ENCODE measurements at places on chromosomes 2 and 18.

DNA sequence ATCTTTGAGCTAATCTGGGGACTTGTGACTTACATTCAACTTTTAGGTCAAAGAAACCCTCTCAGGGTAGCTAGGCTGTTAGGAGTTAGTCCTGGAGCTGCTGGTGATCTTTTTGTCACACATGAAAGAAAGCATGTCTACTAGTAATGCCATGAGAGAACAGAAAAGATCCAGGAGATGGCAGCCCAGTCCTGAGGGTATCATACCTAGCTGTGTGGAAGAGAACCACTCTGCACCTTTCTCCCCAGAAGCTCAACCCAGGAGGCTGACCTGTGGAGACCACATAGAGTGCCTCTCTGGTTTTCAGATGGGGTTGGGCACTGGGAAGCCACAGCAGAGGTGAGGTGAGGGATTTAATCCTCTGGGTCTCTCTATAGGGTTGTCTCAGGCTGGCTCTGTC is 460.2 kb upstream of the UBE2E3 start:
- DNase-seq: no peak

DNA sequence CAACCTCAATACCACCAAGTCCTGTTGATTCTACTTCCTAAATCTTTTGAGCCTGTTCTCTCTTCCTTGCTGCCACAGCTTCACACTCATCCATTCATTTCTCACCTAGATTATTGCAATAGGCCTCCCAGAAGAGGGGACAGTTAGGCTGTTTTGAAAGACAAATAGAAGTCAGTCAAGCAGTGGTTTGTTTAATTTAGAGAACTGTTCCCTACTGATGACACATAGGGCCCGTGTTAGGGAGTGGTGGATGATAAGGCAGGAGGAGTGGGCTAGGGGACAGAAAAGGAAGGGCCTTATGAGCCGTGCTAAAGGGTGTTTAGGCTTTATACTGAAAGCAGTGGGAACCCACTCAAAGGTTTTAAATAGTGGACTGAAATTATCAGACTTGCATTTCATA is 59.6 kb upstream of the ZFP36L2 start:
- no peak for DNase-seq

- DNase-seq: no peak
Observed at GRCh38 chr2:31197669-31198068, 19.6 kb downstream of the CAPN14 start.

- no peak for DNase-seq
Observed at GRCh38 chr2:140257692-140258300, 1477.6 kb upstream of the NXPH2 start.

DNA sequence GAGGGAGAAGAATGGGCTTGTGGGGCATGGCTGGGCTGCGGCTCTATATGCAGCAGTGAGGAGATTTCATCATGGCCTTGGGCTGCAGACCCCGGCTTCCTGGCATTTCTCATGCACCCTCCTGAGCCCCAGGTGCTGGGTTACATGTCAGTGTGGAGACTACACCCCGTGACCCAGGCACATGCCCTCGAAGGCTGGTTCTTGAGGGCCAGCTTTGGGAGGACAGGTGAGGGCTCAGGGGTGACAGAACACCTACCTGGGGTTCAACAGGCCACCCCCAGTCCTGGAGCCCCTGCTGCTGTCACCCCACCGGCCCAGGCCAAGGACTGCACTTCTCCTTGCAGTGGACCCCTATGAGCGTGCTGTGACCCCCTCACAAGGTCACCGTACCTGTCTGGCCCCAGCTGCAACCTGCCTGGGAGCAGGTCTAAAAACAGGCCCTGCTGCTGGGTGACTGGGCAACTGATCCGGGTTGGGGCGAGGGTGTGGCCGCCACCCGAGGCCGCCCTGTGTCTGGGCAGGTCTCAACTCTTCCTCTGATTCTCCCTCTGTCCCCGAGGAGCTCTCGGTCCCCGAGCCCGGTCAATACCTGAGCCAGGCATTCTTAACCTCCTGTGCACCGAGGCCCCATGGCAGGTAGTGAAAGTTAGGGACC is 94.8 kb upstream of the OTOS start:
- no peak for DNase-seq

DNA sequence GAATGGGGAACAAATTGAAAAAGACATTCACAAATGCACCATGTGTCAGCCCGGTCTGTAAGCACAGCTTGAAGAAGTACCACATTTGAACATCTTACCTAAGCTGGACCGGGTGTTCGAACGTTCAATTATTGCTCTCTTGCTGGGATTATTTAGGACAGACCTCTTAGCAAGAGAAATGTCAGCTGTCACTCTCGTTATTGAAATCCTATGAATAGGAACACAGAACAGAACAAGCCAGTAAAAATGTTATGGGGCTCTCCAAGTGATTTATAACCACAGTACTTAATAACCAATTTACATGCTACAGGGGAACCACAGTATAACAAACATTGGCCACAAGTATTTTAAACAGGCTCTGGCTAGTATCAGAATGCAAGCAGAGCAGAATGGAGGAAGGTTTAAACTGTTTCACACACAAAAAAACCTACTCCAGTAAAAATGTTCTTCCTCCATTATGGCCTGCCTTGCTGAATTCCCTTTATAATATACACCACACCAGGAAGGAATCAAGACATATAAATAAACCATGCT is 32.5 kb upstream of the ARL5A start:
- DNase-seq: no peak

DNA sequence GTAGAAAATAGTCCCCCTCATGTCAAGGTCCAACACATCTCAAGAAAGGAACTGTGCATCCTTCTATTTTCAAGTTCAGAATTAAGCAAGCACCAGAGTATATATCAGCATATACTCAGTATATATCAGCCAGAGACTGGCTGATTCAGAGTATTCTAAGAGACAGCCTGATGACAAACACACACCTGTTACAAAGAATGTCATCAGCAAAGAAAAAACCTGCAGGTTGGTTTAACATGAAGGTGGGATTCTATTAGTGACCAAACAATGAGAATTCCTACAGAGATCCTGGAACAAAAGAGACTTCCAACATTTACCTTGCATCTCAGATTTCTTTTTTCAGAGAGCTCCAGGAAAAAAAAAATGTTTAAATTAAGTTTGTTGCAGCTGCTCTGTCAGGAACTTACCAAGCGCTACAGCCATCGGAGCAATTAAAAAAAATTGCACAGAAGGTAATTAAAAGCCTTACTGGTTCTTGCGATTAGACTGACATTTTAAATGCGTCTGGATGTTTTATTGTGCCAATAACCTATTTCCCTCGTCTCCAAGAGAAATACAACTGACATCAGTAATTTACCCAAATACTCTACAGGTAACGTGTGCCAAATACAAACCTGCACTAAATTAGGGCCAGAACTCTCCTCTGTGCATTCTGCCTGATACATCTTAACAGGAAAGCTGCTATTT is 218.1 kb downstream of the HNMT start:
- DNase-seq: no peak

DNA sequence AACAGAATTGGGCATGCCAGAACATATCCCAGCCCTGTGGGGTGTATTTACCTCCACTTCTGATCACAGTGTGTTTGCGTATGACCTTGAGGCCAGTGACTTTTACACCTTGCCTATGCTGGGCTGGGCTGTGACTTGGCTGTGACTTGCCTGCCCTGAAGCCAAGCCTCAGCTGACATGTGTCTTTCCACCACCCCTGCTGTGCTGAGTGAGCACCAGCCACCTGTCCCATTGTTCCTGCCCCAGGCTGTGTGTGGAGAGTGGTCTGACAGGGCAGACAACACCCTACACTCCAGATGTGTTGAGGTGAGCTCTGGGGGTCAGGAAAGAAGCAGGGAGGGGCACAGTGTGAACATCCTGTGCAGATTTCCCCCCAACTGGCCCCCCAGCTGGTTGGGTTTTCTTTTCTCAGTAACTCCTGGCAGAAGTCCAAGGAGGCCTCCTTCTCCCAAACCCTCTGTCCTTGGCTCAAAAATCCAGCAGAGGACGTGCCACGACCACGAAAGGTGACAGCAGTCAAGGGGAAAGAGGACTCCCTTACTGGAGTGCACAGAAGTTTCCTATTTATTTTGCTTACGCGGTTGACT is 5.1 kb upstream of the STEAP3 start:
- no peak for DNase-seq

- no peak for DNase-seq
Observed at GRCh38 chr2:25178976-25179375, 10.6 kb upstream of the POMC start.

Measured in cortex of kidney (tissue), 1 donor.